CD4-positive, alpha-beta memory T cell (primary cell): ENCODE measurements at places on chromosomes 4 and X.
A peak's percentile ranks its signal among the peaks of the same experiment; 100 is the strongest.

- no peak for DNase-seq
These were observed 110.2 kb upstream of the PRDX4 start for GRCh38 chrX:23557070-23557469.

GRCh38 chrX:21004835-21005234 lies 369.4 kb upstream of the CNKSR2 start:
- no peak for DNase-seq

DNA sequence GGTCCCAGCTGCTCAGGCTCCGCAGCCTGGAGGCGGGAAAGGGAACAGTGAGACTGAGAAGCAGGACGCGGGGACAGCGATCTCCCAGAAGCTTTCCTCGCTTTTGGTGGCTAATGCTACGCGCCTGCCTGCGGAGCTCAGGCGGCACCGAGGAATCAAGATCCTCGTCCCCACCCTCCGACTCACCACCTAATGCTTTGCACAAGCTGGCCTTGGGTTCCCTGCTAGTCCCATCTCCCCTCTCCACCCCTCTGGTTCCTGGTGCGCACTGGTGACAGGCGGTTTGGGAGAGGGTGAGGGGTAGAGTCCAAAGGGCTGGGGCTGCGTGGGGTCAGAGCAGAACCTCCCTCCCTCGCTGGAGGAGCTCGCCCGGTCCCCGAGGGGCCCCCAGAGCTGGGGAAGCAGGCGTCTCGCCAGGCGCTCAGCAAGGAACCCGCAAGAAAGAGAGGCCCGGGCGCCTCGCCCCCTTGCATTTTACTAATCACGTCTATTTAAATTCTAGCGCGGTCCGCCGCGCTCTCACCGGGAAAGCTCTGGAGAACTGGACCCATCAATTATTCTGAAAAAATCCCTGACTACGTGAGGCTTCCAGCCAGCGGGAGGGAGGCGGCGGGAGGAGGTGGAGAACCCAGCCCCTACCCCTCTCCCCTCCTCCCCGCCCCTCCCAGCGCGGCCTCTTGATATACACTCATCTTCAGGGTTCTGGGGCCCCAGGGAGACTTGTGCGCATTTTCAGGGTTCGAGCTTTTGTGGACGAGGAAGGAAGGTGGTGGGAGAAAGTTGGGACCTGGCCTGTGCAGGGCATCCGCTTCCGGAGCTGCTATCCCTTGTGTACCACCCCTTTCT lies 9.1 kb downstream of the POU4F2 start:
- no peak for DNase-seq

DNA sequence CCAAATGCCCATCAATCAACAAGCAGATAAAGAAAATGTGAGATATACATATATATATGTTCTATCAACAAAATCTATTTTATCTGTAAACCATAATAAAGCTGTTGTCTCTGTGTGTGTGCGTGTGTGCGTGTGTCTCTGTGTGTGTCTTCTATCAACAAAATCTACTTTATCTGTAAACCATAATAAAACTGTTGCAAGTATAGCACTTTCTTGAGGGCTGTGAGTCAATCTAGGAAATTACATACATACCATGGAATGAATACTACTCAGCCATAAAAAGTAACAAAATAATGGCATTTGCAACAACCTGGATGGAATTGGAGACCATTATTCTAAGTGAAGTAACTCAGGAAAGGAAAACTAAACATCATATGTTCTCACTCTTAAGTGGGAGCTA lies 12.5 kb upstream of the PLK4 start:
- DNase-seq = no peak

DNA sequence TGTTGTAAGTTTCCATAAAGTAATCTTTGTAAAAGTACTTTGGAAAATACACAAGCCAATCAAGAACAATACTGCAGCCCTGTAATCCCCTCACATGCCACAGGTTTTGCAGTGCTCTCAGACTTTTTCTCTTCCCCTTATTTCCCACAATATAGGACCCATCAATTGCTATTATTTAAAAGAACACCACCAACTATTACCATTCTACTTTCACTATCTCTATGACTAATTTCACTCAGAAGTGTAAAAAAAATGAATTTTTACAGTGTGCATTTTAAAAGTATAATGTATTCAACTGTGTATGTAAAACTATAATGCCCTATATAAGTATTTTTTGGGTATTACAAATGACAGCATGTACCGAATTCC lies 1.7 kb downstream of the ATP8A1 start:
- no peak for DNase-seq

GRCh38 chrX:12021698-12022097 lies 116.6 kb upstream of the FRMPD4 start:
- DNase-seq = no peak

DNA sequence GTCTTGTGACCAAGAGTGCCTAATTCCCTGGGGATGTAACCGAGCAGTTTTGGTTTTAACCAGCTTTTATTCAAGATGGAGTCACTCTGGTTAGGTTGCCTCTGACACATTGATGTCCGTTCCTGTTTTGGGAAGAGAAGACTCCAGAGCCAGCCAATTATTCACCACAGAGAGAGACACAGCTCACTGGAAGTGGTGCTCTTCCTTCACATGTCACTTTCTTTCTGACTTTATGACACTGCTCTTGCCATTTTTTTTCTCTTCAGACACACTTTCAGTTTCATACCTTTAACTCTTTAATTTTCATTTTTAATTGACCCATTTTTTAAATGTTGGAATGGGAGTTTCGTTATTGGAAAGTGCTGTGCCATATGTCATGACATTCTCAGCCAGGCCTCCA lies 418.4 kb upstream of the FSTL5 start:
- no peak for DNase-seq

- DNase-seq = no peak
These were observed at the start of gene SHROOM2 for GRCh38 chrX:9785944-9786797. SHROOM2 (plus strand) TSS chrX:9786429; CDS start chrX:9786546, 117 bp downstream.

- DNase-seq = no peak
These were observed 404.1 kb downstream of the RAPGEF2 start for GRCh38 chr4:159506801-159507517.

- peak; percentile 12 for DNase-seq
These were observed 650.8 kb downstream of the PCDH7 start for GRCh38 chr4:31370866-31371465.

DNA sequence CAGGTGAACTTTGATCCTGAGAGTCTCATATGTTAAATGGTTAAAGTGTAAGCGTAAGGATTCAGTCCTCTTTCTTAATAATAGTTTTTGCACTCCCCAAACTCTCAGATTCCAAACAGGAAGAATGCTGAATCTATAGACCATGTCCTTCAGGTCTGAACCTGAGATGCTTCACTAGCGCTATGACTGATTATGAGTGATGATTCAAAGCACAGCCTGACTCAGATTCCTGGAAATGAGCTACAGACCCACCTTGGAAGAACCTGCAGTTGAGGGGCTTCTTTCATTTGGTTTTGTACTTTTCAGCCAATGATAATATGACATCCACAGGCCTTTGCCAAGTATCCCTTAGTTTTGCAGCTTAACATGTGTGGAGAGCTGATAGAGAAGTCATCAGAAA lies 1.4 kb downstream of the EDNRA start:
- DNase-seq = no peak

GRCh38 chrX:47484885-47485284 lies 1.9 kb upstream of the ZNF41 start:
- DNase-seq = no peak

DNA sequence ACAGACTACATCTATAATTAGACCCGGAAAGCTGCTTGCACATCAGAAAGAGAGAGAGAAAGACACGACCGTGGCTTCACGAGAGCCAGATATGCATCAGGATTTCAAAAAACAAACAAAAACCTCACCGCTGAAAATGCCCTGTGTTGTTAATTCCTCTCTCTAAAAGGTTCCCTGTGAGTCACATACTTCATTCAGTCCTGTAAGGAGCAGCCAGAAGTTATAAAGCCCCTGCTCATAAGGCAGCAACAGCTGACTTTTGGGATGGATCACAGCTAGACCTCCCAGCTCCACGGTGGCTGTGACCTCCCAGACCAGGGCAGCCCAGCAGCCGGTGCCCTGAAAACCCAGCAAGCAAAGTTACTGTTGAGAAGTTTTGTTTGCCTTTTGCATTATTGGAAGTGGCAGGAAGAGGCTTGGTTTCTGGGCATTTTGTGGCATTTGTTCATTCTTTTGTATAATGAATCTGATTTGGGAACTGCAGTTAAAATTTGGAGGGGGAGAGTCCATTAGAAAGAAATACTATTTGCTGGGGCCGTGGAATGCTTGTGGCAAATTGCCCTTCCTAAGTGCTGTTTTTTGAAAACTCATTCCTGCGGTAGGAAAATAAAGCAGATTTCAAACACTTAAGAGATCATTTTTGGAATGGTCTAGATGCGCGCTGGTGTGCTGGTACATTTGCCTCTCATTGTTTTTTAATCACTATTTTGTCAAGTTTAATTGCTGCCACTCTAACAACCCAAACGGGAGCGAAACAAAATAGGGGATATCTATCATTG lies 520.4 kb downstream of the BCOR start:
- no peak for DNase-seq

DNA sequence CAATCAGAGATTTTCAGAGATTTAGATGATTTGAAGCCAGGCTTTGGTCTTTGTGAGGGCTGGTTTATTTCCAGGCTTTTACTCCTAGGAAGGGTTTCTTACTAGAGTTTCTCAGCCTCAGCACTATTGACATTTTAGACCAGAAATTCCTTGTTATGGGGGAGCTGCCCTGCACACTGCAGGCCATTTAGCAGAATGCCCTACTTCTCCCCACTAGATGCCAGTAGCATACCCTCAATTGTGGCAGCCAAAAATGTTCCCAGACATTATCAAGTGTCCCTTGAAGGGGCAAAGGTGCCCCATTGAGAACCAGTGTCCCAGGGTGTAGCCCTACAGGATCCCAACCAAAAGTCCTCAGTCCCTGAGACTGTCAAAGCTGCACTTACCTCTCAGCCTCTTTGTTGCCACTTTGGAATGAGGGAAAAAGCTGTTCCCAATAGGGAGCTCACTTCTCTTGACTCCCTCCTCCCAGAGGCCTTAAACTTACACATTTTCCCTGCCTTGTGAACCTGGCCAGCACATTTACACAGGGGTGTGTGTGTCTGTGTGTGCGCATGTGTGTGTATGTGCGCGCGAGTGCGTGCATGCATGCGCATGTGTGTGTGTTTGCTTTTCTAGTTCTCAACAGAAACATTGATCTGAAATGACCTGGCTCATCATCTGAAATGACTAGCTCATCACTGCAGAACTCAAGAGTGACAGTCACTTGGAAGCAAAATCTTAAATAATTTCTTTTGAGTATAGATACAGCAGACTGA lies 231.4 kb downstream of the QDPR start:
- no peak for DNase-seq

DNA sequence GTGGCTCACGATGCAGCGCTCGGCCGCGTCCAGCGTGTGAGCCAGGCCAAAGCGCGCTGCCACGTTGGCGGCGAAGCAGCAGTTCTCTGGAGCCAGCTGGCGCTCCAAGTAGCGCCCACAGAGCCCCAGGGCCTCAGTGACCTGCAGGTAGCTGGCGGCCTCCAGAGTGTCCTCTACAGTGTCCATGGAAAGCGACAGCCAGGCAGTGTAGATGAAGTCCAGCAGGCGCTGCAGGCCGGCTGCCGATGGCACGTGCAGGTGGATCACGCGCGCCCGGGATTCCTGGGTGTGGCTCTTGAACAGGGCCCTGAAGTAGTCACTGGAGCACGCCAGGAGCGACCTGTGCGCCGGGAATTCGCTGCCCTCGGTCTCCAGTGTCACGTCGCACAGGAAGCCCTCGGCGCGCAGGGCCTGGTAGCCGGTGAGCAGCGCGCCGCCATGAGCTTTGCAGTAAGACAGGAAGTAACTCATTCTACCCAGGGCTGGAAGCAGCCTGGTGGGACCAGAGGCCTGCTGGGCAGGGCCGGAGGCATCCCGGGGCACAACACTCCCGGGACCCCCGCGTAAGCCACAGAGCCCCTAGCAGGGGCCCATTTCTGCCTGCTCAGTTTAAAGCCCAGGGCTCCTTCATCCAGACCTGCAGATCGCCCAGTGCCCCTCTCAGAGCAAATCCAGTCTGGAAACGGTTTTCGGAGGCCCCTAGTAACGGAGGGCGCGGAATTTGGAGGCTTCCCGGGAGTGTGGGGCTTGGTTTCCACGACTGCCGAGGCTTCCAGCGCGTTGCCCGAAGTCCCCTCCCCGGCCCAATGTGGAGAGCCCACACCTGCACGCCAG lies 595 bp downstream of the KLHL34 start:
- peak; percentile 20 for DNase-seq

- DNase-seq = no peak
These were observed 464.3 kb downstream of the TMA16 start for GRCh38 chr4:163958751-163959150.

GRCh38 chr4:7168106-7168505 lies 24.2 kb upstream of the SORCS2 start:
- DNase-seq = no peak

DNA sequence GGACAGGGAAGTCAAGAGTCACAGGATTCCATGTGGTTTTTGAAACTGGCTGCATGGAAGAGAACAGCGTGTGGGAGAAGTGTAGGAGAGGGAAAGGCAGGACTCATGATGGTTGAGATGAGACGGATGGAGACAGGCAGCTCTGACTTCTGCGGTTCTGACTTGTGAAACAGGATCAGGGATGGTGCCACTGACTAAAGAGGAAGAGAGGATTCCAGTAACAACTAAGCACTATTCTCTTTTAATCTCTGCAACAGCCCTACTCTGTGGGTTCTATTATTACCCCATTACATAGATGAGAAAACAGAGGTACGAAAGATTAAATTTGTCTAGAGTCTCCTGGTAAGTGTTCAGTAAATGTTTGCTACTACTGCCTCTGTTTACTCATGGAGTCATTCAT lies 156.3 kb downstream of the CBR4 start:
- no peak for DNase-seq

- no peak for DNase-seq
These were observed 86.3 kb downstream of the HS3ST1 start for GRCh38 chr4:11342401-11342800.
